ENCODE measurements at places on chromosomes 6 and 20.

GRCh38 chr6:137928286-137928685 lies 61.2 kb downstream of the TNFAIP3 start:
- H3K36me3 ChIP-seq: no peaks in the 10 kb centered on the region
- no peaks in the 10 kb centered on the region for H3K27me3 ChIP-seq
- no peak for DNase-seq
- no peak overlapping the region for H3K27ac ChIP-seq
- H3K4me3 ChIP-seq: no peak overlapping the region
- H3K4me1 ChIP-seq: peaks cover 30% of the 10 kb centered on the region

GRCh38 chr20:50386641-50386960 lies 123.6 kb upstream of the PTPN1 start:
- DNase-seq: no peak
- no peak overlapping the region for H3K27ac ChIP-seq
- no peaks in the 10 kb centered on the region for H3K36me3 ChIP-seq
- H3K4me3 ChIP-seq: no peak overlapping the region
- peaks cover 10% of the 10 kb centered on the region for H3K4me1 ChIP-seq
- H3K27me3 ChIP-seq: no peaks in the 10 kb centered on the region

DNA sequence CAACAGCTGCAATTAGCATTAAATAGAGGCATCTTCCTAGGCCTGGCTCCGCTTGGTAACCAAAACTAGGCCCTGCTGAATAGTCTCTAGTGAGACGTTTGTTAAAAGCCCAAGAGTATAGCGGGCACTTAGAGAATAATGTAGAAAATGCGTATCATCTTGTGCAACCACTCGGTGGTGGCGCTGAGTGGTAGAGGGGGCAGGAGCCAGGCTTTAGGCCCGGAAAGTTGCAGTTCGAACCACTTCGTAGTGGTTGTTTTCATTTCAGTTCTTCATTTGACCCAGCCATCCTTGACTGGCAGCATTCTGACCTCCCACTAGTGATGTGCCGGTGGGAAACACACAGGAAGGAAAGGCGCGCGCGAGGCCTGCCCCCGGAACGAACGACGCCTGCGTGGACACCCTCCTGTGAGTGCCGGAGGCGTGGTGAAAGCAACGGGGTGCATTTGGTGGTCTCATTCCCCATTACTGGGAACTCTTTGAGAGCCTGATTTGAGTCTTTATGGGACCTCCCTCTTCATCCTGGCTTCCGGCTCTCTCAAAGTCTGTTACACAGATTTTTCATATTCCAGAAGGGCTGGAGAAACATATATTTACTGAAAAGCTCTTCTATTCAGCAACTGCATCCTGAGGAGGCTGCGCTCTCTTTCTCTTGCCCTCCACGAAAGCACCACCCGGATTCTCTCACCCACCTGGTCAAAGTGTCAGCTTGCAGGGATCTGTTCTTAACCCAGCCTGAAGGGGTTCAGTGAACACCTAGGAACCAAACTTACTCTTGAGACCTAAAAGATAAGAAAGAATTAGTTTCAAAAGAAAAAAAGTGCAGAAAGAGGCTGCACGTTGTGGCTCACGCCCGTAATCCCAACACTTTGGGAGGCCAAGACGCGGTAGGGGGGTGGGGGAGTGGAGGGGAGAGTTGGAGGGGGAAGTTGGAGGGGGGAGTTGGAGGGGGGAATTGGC lies 18.2 kb downstream of the GPX5 start:
- peak overlapping the region; percentile 27 for H3K4me3 ChIP-seq
- H3K4me1 ChIP-seq: peaks cover 17% of the 10 kb centered on the region
- H3K27me3 ChIP-seq: no peaks in the 10 kb centered on the region
- no peak overlapping the region for H3K27ac ChIP-seq
- H3K36me3 ChIP-seq: no peaks in the 10 kb centered on the region
- DNase-seq: no peak

- H3K4me3 ChIP-seq: no peak overlapping the region
- no peak overlapping the region for H3K27ac ChIP-seq
- H3K4me1 ChIP-seq: no peaks in the 10 kb centered on the region
- H3K36me3 ChIP-seq: no peaks in the 10 kb centered on the region
- no peak for DNase-seq
Measured at GRCh38 chr20:59512651-59513050, 91.7 kb upstream of the PHACTR3 start.

DNA sequence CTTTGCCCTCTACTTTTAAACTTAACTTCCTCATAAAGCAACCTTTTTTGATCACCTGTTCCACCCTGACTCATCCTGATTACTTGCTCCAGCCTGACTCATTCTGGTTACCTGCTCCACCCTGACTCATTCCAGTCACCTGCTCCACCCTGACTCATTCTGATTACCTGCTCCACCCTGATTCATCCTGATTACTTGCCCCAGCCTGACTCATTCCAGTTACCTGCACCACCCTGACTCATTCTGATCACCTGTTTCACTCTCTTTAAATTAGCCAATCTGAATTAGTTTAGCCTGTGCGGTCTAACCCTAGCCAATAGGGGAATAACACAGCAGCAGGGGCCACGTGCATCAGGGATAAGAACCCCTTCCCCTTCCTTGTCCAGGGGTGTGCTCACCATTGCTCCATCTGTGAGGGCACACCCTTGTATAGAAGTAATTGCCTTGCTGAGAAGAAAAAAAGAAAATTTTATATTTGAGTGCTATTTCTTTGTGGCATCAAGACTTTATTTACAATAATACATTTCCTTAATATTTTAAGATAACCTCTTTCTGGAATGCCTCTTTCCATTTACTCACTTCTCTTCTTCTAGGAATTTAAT lies 17.9 kb downstream of the HLA-G start:
- no peak overlapping the region for H3K4me3 ChIP-seq
- no peak overlapping the region for H3K27ac ChIP-seq
- H3K4me1 ChIP-seq: no peaks in the 10 kb centered on the region
- no peaks in the 10 kb centered on the region for H3K36me3 ChIP-seq
- no peak for DNase-seq

All from vagina (tissue), 2 donors.